ENCODE measurements at places on chromosomes 5 and 9.

GRCh38 chr5:169494941-169495548, 88.5 kb upstream of the SPDL1 start:
- DNase-seq: no peak
- no peak overlapping the region for H3K4me3 ChIP-seq
- H3K36me3 ChIP-seq: no peaks in the 10 kb centered on the region

DNA sequence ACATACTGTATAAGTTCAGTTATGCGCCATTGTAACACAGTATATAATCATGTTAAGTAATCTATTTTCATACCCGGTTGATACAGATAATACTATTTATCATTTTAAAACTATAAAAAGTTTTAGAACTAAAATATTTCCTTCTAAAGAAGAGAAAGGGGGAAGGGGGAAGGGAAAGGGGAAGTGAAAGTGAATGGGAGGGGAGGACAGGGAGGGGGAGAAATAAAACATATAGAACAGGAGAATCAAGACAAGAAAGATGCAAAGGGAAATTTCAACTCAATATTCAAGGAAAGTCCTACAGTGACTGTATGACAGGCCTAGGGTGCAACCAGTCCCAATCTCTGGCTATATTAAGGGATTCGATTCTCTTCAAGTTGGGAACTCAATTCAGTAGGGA, 1278.8 kb downstream of the MAT2B start:
- H3K36me3 ChIP-seq: no peaks in the 10 kb centered on the region
- no peak overlapping the region for H3K4me3 ChIP-seq
- no peaks in the 10 kb centered on the region for H3K27me3 ChIP-seq
- H3K27ac ChIP-seq: no peak overlapping the region
- DNase-seq: no peak
- no peaks in the 10 kb centered on the region for H3K4me1 ChIP-seq

DNA sequence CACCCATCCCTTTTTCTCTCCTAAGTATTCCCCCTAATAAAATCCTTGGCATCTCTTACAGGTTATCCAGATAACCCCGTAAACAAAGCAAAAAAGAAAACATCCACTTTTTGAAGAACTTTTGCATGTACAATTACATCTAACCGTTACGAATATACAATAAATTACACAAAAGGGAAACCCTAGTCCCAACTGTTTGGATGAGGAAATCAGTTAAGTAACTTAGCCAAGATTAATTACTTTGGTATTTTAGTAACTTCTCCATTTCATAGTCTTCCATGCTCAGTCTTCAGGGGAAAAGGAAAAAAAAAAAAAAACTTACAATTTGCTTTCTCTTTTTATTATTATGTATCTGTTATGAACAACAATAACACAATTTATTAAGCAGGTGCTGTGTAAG, 212.9 kb downstream of the ACTL7B start:
- DNase-seq: no peak
- no peaks in the 10 kb centered on the region for H3K27me3 ChIP-seq

DNA sequence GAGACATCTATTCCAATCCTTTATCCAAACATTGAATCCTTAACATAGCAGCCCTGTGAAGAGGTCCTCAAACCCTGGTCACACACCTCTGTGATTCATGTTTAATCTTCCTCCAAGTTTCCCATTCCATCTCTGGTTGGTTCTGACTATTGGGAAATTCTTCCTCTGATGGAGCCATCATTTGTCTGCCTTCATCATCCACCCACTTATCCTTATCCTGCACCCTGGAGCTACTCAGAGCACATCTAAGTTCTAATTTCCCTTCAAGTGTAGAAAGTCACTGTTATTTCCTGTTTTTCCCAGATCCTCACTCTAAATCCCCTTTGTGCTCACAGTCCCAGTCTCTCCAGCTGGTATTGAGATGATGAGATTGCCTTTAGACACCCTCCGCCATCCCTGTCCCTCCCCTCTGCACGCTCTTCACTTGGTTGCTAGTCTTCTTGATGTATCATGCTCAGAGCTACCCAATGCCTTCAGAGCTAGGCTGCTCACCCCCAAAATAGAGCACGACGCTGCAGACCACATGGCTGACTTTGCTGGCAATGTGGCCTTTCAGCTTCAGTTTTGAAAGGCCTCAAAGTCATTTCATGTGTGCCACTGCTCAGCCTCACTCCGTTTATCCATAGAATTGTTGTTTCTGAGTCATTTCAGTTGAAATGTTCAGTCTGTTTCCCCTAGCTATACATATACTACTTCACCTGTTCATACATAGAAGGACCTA, 154.3 kb downstream of the PALM2AKAP2 start:
- no peaks in the 10 kb centered on the region for H3K4me1 ChIP-seq
- H3K27me3 ChIP-seq: no peaks in the 10 kb centered on the region
- DNase-seq: no peak
- H3K36me3 ChIP-seq: no peaks in the 10 kb centered on the region
- H3K4me3 ChIP-seq: no peak overlapping the region

- DNase-seq: no peak
- no peaks in the 10 kb centered on the region for H3K4me1 ChIP-seq
- no peaks in the 10 kb centered on the region for H3K27me3 ChIP-seq
- no peaks in the 10 kb centered on the region for H3K36me3 ChIP-seq
- H3K4me3 ChIP-seq: no peak overlapping the region
These were observed 103.7 kb downstream of the C5orf15 start for GRCh38 chr5:133864711-133865110.

DNA sequence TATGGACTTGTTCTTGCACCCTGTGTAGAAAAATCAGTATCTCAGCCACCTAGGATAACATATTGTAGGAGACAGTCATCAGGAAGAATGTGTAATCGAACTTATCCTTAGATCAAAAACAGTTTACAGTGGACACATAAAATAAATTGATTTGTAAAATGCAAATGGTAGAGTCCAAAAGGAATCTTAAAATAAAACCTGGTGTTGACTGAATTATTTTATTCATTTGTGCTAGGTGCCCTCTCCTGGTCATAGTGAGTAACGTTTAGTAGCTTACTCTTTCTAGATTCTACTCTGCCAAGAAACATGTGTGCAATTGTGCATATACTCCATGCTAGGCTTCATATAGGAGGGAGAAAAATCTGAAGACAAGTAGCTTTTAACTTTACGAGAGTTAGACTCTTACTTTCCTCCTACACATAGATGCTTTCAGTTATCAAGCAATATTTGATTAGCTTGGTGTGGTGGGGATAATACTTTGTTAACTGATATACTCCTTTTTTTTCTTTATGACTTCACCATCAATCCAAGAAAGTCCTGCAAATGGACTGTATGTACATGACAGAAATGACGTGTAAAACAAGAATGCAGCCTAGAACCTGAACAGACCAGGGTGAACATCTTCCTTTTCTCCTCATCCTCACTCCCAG, 23.7 kb upstream of the LOX start:
- peak; percentile 26 for DNase-seq
- no peaks in the 10 kb centered on the region for H3K27me3 ChIP-seq
- no peaks in the 10 kb centered on the region for H3K4me1 ChIP-seq
- H3K4me3 ChIP-seq: no peak overlapping the region

DNA sequence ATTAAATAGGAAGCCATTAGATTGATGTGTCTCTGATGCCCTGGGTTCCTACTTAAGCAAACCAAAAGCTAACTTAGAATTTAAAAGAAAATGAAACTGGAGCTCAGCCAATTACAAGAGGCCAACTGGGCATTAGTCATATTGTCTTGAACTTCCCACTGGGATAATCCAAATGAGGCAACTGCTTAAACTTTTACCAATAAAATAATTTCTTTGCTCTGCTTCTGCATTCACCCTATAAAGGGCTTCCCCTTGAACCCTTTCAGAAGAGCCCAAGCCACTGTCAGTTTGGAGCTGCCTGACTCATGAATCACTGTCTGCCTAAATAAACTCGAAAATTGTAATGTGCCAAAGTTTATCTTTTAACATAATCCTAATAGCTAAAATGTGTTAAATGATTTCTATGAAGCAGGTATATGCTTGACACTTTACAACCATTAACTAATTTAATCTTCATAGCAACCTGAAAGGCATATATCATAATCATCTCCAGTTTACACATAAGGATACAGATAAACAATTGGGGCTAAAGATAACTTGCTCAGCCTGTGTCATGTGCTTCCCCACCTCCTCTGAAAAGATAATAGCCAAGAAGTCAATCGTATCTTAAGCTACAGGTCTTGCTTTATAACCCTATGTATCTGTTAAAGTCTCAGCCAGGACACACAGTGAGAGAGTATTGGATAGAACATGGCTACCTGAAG, 11.5 kb downstream of the GPR150 start:
- no peak overlapping the region for H3K27ac ChIP-seq
- H3K4me3 ChIP-seq: no peak overlapping the region
- no peak for DNase-seq

- no peaks in the 10 kb centered on the region for H3K4me1 ChIP-seq
- H3K27ac ChIP-seq: no peak overlapping the region
- DNase-seq: no peak
These were observed 173.7 kb downstream of the CARTPT start for GRCh38 chr5:71892641-71893365.

GRCh38 chr5:178989311-178989710, 5.8 kb downstream of the GRM6 start:
- H3K36me3 ChIP-seq: no peaks in the 10 kb centered on the region
- no peaks in the 10 kb centered on the region for H3K4me1 ChIP-seq
- no peaks in the 10 kb centered on the region for H3K27me3 ChIP-seq
- H3K4me3 ChIP-seq: no peak overlapping the region
- DNase-seq: no peak
- H3K27ac ChIP-seq: no peak overlapping the region

- H3K36me3 ChIP-seq: no peaks in the 10 kb centered on the region
- H3K4me1 ChIP-seq: no peaks in the 10 kb centered on the region
- no peak for DNase-seq
- H3K27ac ChIP-seq: no peak overlapping the region
- no peak overlapping the region for H3K4me3 ChIP-seq
These were observed 200.2 kb downstream of the SEMA6A start for GRCh38 chr5:116374434-116374852.

GRCh38 chr9:127796225-127796813, 6.4 kb upstream of the FPGS start:
- peaks cover 23% of the 10 kb centered on the region for H3K36me3 ChIP-seq
- no peak overlapping the region for H3K27ac ChIP-seq
- H3K27me3 ChIP-seq: no peaks in the 10 kb centered on the region
- no peak overlapping the region for H3K4me3 ChIP-seq
- DNase-seq: no peak
- peaks cover 10% of the 10 kb centered on the region for H3K4me1 ChIP-seq

DNA sequence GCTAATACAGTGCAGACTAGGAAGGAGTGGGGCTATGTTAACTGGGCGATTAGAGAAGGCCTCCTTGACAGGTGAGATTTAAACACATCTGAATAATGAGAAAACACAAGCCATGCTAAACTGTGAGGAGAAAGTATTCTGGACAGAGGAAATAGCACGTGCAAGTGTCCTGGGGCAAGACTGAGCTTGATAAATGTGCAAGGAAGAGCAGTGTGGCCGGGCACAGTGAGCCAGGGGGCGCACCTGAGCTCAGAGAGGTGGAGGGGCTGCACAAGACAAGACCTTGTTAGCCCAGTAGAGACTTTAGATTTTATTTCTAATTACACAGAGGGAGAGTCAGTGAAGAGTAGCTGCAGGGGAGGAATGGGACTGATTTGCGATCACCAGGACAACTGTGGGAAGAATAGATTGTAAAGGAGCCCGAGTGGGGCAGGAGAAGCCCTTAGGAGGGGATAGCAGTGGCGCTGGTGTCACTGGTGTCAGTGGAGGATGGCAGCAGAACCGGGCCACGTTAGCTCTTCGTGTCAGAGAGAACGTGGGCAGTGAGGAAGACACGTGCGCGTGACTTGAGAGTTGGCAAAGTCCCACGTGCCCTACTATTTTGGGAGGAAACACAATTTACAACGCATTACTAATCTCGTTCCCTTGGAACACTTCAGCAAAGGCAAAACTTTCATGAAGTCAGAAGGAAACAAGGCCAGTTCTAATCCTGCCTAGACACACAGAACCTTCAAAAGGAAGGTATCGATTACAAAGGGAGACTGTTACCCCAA, 17.9 kb upstream of the C5orf47 start:
- no peaks in the 10 kb centered on the region for H3K27me3 ChIP-seq
- H3K4me3 ChIP-seq: no peak overlapping the region
- DNase-seq: no peak
- H3K27ac ChIP-seq: no peak overlapping the region
- H3K4me1 ChIP-seq: no peaks in the 10 kb centered on the region
- H3K36me3 ChIP-seq: no peaks in the 10 kb centered on the region

DNA sequence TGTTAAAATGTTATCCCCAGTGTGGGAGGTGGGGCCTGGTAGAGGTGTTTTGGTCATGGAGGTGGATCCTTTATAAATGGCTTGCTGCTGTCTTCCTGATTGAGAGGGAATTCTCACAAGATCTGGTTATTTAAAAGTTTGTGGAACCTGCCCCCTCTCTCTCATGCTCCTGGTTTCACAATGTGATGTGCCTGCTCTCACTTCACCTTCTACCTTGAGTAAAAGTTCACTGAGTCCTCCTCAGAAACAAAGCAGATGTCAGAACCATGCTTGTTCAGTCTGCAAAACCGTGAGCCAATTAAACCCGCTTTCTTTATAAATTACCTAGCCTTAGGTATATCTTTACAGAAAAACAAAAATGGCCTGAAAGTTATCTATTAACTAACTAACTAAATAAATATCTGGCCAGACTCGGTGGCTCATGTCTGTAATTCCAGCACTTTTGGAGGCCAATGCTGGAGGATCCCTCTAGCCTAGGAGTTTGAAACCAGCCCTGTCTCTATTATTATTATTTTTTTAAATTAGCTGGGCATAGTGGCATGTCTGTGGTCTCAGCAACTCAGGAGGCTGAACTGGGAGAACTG, 1067.4 kb downstream of the CDH9 start:
- DNase-seq: no peak
- no peaks in the 10 kb centered on the region for H3K27me3 ChIP-seq
- no peak overlapping the region for H3K4me3 ChIP-seq
- H3K36me3 ChIP-seq: no peaks in the 10 kb centered on the region
- H3K27ac ChIP-seq: no peak overlapping the region

DNA sequence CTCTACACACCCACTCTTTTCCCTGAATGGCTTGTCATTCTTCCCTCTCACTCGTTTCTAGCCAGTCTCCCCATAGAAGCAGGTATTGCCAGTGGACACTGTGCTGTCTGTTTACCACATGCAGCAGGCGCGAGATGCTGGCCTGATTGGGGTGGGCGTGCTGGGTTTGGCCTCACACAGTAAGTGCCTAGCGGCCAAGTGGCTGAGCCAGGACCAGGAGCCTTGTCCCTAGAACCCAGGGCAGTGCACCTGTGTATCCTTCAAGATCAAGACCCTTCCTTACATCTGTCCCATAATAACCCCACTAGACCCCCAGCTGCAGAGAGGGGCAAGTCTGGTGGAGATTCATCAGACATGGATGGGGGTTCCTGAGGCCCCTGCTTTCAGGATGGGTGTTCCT, 112.8 kb upstream of the IRX4 start:
- no peaks in the 10 kb centered on the region for H3K27me3 ChIP-seq
- no peak overlapping the region for H3K27ac ChIP-seq
- no peak overlapping the region for H3K4me3 ChIP-seq
- no peak for DNase-seq
- H3K36me3 ChIP-seq: no peaks in the 10 kb centered on the region

Data from tibial nerve (tissue), 4 donors.